ENCODE measurements at places on chromosomes 5 and 9.

- no peak for DNase-seq
Measured at GRCh38 chr9:33043671-33044070, 18.6 kb downstream of the DNAJA1 start.

GRCh38 chr5:66540078-66540477, 56.1 kb upstream of the MAST4 start:
- no peak for DNase-seq

DNA sequence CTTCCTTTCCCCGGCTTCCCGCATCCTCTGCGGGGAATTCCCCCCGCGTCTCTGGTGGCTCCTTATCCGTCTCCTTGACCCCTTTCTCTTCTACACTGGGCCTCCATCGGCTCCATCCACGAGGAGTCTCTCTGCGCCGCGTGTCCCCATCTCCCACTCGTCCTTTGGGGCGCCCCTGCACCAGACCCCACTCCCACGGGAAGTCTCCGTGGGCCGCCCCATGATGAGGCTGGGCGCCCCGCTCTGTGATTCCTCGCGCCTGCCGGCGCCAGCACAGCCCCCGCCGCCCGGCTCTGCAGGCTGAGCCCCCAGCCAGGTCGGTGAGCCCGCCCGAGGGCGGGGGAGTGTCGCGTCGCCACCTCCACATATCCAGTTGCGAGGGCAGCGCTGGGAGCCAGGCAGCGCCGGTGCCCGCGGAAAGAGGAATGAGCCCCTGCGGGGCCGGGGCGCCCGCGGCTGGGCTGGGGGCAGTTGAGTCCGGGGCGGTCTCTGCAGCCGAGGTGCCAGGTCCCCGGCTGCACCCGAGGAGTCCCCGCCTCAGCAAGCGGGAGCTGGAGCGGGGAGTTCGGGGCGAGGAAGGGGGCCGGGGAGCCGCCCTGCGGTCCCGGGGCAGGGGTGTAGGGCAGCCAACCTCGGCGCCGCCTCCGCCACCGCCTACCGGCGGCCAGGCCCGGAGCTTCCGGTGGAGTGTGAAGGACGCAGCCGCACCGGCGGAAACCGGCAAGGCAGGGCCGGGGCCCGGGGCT, 2.1 kb upstream of the TRAF1 start:
- DNase-seq, result peak; percentile 91

- DNase-seq, result no peak
Measured at GRCh38 chr5:37665889-37666288, 174.0 kb downstream of the GDNF start.

- DNase-seq, result peak; percentile 82
Measured at GRCh38 chr5:135481387-135481786, 29.2 kb upstream of the TIFAB start.

DNA sequence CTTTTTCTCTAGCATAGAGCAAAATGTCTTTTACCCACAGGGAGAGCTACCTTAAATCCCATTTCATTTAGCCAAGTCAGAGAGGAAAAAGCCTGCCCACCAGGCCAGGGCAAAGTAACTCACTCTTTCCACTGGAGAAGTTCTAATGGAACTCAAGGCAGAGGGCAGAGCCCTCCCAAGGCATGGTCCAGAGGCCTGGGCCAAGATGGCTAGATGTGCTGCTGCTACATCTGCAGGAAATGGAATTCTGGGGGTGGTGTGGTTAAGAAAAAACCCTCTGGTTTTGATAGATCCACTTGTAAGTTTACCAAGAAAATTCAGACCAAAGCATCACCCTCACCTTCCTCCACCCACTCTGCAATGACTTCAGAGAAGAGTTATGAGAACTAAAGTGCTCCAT, 37.3 kb downstream of the CSF2 start:
- no peak for DNase-seq

DNA sequence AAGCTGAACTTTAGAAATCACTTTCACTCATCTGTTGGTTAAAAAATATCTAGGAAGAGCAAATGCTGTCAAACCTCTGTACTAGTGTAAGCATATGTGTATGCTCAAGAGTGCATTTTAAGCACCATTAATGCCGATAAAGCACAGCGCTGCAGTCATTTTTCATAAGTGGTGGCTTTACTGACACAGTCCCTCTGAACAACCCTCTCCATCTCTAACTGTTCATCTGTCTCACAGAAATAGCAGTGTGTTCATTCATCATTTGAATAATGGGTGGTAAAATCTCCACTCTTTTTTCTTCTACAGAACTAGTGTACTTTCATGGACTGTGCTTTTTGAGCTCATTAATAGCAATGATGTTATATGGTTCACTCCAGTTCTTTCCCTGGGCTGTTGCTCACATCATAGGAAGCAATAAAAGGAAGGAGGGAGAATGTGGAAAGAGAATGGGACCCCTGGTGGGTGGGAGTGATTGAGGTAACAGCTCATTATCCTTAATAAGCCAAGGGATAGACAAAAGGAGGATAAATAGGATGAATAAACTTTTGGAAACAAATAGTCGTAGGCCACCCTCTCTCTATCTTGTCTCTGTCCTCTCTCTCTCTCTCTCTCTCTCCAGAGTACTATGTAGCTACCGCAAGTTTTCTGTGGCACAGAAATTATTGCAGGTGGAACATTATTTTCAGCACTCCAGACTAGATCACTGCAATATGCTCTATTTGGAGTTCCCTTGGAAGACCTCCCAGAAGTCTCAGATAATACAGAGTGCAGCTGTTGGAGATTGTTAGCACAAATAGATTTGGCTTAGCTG, 117.9 kb upstream of the PRDM9 start:
- no peak for DNase-seq

GRCh38 chr9:98479967-98480847, 224.8 kb upstream of the TBC1D2 start:
- DNase-seq, result no peak

DNA sequence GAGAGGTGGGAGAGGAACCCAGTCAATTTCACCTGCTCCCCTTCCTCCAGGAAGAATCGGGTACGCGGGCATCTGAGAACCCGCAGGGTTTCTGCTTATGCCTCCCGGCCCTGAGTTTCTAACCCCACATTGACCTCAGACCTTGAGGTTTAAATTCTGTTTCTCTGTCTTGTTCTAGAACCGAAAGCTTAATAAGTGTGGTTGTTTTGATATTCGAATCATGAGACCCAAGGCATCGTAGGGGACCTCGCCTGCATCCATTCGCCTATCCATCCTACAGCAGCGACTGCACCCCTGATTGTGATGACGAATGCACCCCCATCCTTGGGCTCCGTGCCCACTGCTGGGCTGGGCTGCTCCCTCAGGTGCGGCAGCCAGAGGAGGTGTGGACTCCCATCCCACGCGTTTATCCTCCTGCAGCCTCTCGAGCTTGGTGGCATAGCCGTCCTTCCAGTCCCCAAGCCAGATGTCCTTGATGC, 80.8 kb upstream of the IER5L start:
- DNase-seq, result no peak

DNA sequence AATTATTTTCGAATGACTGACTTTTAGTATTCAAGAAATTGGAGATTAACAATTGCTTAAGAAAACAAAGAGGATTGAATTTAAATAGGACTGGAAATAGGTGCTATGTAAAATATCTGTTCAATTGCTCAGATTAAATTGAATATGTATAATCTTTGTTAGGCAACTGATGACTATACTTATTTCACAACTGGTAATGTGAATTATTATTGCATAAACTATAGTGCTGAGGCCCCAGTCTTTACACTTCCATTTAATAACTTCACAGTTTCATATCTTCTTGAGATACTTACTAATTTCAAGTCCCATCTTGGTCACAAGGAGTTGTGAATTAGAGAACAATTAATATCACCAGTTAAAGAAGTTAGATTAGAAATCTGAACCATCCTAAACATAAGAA, 16.7 kb downstream of the CEP78 start:
- DNase-seq, result peak; percentile 23

- DNase-seq, result no peak
Measured at GRCh38 chr9:112914524-112914923, 23.8 kb upstream of the SLC46A2 start.

GRCh38 chr9:109190151-109190550, 23.1 kb upstream of the FRRS1L start:
- DNase-seq, result no peak

DNA sequence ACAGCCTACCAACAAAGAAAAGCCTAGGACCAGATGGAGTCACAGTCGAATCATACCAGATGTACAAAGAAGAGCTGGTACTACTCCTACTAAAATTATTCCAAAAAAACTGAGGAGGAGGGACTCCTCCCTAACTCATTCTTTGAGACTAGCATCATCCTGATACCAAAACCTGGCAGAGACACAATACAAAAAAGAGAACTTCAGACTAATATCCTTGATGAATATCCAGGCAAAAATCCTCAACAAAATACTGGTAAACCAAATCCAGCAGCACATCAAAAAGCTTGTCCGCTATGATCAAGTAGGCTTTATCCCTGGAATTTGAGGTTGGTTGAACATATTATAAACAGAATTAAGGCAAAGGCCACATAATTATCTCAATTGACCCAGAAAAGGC, 900.4 kb upstream of the ARRDC3 start:
- DNase-seq, result no peak

All from suppressor macrophage treated with lipopolysaccharide for 1 hour (primary cell).